ENCODE measurements at places on chromosomes 6 and 20. TPM values are rescaled to one million over a fixed set of nuclear protein-coding genes. Genes with fewer than 3 reads are reported as not detected.

The ADAM33 gene
- total RNA-seq: not detected

The COL20A1 gene
- not detected for total RNA-seq

DNA sequence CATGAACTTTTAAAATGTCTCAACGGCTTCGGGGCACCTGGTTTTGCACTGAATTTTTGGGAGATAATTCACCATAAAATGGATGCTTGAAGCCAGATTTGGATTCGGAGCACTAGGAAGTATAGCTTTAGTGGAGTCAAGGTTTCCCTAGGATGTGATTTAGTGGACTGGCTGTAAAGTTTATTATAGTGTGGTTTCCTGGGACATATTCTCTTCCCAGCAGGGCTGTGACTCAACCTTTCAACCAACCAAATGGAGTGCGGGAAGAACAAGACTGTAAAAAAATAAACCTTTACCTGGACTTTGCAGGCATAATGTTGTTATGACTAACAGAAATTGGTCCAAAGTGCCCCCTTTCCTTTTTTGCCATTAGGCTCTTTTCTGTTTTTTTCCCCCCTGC, 327.4 kb upstream of the MAN1A1 start:
- DNase-seq: no peak
- H3K36me3 ChIP-seq: no peaks in the 10 kb centered on the region

DNA sequence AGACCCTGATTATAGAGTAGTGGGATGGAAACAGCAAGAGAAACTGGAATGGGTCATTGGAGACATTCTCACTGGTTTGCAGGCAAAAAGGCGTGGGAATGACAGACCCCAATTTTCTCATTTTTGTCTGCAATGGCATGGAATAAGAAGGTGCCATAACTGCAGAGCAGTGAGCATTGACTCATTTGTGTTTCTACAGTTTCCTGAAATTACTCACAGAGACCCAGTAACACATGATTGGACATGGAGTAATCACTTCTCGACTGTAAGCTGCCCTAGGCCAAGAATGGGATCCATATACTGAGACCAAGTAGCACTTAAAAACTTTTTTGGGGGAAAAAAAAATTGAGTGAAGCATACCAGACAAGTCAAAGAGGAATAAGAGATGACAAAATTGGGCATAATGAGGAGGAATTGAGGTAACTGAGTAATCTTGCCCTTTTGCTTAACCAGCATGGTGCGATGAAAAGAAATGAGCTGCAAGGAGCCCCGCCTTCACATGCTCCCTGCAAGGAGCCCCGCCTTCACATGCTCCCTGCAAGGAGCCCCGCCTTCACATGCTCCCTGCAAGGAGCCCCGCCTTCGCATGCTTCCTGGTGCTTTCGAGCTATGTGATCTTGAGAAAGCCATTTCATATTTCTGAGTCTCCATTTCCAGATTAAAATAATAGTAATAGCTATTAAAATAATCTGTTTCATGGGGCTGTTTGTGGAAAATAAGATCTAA, 44.1 kb downstream of the NHSL1 start:
- DNase-seq: peak; percentile 64
- H3K4me3 ChIP-seq: peak overlapping the region; percentile 42
- peaks cover 26% of the 10 kb centered on the region for H3K4me1 ChIP-seq
- H3K27me3 ChIP-seq: no peaks in the 10 kb centered on the region

GRCh38 chr20:44838521-44838920, 28.2 kb upstream of the RIMS4 start:
- no peak overlapping the region for H3K27ac ChIP-seq
- no peak overlapping the region for H3K4me3 ChIP-seq
- H3K36me3 ChIP-seq: no peaks in the 10 kb centered on the region
- H3K4me1 ChIP-seq: no peaks in the 10 kb centered on the region

DNA sequence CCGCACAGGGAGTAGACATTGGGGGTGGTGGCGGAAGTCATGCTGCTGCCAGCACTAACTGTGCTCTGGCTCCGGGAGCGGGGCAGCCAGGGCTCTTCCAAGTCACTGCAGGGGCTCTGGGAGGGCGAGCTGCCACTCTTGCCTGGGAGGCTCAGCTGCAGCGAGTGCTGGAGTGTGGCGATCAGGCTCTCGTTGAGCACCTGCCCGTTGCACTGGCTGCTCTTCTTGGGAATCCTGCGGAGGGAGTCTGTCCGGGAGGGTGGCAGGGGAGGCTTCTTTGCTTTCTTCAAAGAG, 28.0 kb downstream of the HEBP2 start:
- no peak overlapping the region for H3K4me3 ChIP-seq
- no peaks in the 10 kb centered on the region for H3K27me3 ChIP-seq
- peaks cover 4% of the 10 kb centered on the region for H3K4me1 ChIP-seq
- H3K27ac ChIP-seq: no peak overlapping the region
- no peaks in the 10 kb centered on the region for H3K36me3 ChIP-seq
- no peak for DNase-seq

The WFDC5 gene
- not detected for total RNA-seq

GRCh38 chr6:132713352-132714134, at the start of gene VNN1:
TSS of gene VNN1 (minus strand) at chr6:132714055. CDS start at chr6:132714035, 20 bp downstream.
- no peak within 1 kb of the TSS for H3K4me3 ChIP-seq
- no peaks in the 10 kb centered on the region for H3K36me3 ChIP-seq
- no peaks in the 10 kb centered on the region for H3K27me3 ChIP-seq
- H3K27ac ChIP-seq: no peak within 1 kb of the TSS
- no peak for DNase-seq
- H3K4me1 ChIP-seq: no peaks in the 10 kb centered on the region

The CST5 gene
- not detected for total RNA-seq

DNA sequence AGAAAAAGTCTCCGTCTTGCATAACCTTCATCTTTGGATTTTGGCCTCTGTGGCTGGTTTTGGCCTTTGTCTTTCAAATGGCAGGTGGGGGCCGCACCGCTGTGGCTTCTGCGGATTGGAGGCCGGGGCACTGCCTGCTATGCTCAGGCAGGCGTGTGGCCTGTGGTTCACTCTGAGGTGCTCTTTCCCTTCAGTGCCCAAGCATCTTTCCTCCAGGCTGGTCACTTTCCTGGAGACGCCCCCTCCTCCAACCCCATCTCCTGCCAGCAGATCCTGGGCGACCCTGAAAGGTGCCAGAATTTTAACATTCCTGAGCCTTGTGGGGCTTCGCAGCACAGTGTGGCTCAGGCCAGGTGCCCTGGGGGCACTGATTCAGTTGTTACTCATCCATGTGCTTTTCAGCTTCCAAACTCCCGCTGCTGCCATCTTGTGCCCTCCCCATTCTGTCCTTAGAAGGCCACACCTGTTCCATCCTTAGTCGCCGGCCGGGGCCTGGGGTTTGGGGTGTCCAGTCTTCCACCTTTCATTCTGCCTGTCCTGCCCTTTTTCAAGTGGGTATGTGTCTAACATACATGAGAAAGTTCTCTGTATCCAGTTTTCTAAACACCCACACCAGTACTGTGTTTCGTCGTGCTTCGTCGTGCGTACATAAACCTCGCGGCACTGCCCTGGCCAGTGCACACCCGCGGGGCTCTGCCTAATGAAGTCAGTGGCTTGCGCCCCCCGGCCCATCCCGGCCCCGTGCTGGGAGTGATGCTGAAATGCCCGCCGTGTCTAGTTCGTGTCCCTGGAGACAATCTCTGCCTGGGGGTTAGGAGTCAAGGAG, 12.1 kb downstream of the SS18L1 start:
- peaks cover 12% of the 10 kb centered on the region for H3K4me1 ChIP-seq
- H3K36me3 ChIP-seq: peaks cover 2% of the 10 kb centered on the region
- H3K27ac ChIP-seq: no peak overlapping the region

DNA sequence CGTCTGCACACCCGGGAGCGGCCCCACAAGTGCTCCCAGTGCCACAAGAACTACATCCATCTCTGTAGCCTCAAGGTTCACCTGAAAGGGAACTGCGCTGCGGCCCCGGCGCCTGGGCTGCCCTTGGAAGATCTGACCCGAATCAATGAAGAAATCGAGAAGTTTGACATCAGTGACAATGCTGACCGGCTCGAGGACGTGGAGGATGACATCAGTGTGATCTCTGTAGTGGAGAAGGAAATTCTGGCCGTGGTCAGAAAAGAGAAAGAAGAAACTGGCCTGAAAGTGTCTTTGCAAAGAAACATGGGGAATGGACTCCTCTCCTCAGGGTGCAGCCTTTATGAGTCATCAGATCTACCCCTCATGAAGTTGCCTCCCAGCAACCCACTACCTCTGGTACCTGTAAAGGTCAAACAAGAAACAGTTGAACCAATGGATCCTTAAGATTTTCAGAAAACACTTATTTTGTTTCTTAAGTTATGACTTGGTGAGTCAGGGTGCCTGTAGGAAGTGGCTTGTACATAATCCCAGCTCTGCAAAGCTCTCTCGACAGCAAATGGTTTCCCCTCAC, 21.0 kb downstream of the PRDM1 start:
- peaks cover 31% of the 10 kb centered on the region for H3K36me3 ChIP-seq
- DNase-seq: no peak
- no peaks in the 10 kb centered on the region for H3K27me3 ChIP-seq
- no peak overlapping the region for H3K27ac ChIP-seq
- H3K4me3 ChIP-seq: no peak overlapping the region

DNA sequence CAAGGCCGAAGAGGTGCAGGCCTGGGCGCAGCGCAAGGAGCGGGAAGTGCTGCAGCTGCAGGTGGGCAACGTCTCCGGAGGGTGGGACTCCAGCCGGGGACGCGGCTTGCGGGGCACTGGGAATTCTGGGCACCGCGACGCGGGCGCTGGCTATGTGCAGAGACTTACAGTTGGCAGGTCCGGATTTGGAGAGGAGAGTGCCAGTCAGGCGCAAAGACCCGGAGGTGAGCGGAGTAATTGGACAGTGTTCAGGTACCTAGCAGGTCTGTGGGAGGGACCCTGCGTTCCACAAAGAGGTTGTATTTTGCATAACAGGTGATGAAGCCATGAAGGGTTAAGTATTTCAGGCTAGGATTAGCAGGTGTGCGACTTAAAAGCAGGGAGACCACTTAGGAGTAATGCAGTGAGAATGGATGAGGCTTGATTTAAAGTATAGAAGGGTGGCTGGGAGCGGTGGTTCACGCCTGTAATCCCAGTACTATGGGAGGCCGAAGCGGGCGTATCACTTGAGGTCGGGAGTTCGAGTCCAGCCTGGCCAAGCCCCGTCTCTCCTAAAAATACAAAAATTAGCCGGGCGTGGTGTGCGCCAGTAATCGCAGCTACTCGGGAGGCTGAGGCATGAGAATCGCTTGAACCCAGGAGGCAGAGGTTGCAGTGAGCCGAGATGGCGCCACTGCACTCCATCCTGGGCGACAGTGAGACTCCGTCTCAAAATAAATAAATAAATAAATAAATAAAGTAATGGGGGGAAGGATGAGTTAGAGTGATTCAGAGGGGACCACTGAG, 1.0 kb downstream of the MRPS26 start:
- H3K27ac ChIP-seq: peak overlapping the region; percentile 62
- no peak for DNase-seq
- peaks cover 26% of the 10 kb centered on the region for H3K4me1 ChIP-seq
- no peaks in the 10 kb centered on the region for H3K27me3 ChIP-seq
- peak overlapping the region; percentile 66 for H3K4me3 ChIP-seq

DNA sequence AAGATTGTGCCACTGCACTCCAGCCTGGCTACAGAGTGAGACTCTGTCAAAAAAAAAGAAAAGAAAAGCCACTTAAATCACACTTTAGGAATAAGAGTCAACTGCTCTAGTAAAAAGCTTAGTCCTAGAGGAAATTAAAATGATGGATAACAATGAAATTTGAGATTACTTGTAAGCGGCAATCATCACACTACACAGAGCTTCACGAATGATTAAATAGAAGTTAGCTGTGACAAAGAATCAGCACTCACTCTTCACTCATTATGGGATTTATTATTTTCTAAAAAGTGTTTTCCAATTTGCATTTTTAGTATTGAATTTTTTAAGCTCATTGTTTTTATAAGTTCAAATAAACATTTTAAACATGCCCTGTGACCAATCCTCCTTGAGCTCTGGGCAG, 718.0 kb downstream of the UTRN start:
- no peaks in the 10 kb centered on the region for H3K36me3 ChIP-seq
- no peak overlapping the region for H3K4me3 ChIP-seq
- no peak overlapping the region for H3K27ac ChIP-seq
- no peaks in the 10 kb centered on the region for H3K4me1 ChIP-seq
- DNase-seq: no peak

The CLVS2 gene
- not detected for total RNA-seq

GRCh38 chr20:50713657-50714101, 17.7 kb upstream of the PARD6B start:
- no peaks in the 10 kb centered on the region for H3K27me3 ChIP-seq
- DNase-seq: no peak
- no peak overlapping the region for H3K27ac ChIP-seq
- H3K4me3 ChIP-seq: no peak overlapping the region

The TFAP2B gene
- total RNA-seq: not detected

DNA sequence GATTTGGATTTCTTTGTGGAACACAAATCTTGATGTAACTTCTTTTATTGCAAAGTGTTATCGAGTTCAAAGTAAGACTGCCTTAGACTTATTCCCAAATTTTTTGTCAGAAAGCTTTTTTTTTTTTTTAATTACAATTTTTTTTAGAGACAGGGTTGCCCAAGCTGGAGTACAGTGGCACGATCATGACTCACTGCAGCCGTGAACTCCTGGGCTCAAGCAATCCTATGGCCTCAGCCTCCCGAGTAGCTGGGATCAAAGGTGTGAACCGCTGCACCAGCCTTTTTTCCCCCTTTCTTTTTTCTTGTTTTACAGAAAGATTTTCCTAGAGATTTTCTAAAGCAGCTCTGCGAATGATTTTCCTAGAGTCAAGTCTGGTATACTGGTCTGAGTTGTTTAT, 2.8 kb downstream of the RIOK1 start:
- DNase-seq: no peak
- H3K27me3 ChIP-seq: no peaks in the 10 kb centered on the region
- H3K36me3 ChIP-seq: peaks cover 8% of the 10 kb centered on the region
- H3K4me3 ChIP-seq: no peak overlapping the region

- no peak for DNase-seq
- H3K4me1 ChIP-seq: no peaks in the 10 kb centered on the region
- H3K27me3 ChIP-seq: no peaks in the 10 kb centered on the region
- no peak overlapping the region for H3K4me3 ChIP-seq
- no peaks in the 10 kb centered on the region for H3K36me3 ChIP-seq
These were observed 179.2 kb upstream of the BMP2 start for GRCh38 chr20:6588296-6588695.

The GTSF1L gene
- total RNA-seq: not detected

The GJA10 gene
- total RNA-seq: not detected

The RNF217 gene
- total RNA-seq: 0.17 TPM

The COL11A2 gene
- total RNA-seq: 1.6 TPM

DNA sequence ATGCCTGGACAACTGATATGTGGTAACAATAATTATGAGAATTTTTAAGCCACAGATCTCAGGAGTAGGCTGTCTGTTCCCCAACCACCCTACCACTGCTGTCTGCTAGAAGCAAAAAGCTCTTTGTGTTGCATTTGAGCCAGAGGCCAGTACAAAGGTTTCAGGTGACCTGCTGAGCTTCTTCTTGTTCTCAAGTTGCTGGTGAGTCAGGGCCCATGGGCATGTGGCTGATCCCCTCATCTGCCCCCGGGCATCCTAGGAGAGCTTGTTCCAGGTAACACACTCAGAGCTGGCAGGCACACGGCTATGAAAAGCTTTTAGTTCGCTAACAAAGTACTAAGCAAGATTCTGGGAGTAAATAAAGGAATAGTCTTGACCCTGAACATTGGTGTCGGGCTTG, 285.3 kb downstream of the CDC5L start:
- no peak overlapping the region for H3K4me3 ChIP-seq
- H3K36me3 ChIP-seq: no peaks in the 10 kb centered on the region
- H3K4me1 ChIP-seq: no peaks in the 10 kb centered on the region
- DNase-seq: no peak
- H3K27me3 ChIP-seq: no peaks in the 10 kb centered on the region

- no peaks in the 10 kb centered on the region for H3K36me3 ChIP-seq
- no peaks in the 10 kb centered on the region for H3K27me3 ChIP-seq
- H3K4me1 ChIP-seq: peaks cover 14% of the 10 kb centered on the region
- H3K4me3 ChIP-seq: no peak overlapping the region
- H3K27ac ChIP-seq: no peak overlapping the region
These were observed 60.9 kb downstream of the IRF4 start for GRCh38 chr6:452301-453067.

The TMEM217 gene
- not detected for total RNA-seq

All from CD4-positive, alpha-beta memory T cell (primary cell).